ENCODE measurements at places on chromosomes 11 and 22.

GRCh38 chr11:76701294-76702040 is 30.9 kb upstream of the LRRC32 start:
- no peak for DNase-seq

DNA sequence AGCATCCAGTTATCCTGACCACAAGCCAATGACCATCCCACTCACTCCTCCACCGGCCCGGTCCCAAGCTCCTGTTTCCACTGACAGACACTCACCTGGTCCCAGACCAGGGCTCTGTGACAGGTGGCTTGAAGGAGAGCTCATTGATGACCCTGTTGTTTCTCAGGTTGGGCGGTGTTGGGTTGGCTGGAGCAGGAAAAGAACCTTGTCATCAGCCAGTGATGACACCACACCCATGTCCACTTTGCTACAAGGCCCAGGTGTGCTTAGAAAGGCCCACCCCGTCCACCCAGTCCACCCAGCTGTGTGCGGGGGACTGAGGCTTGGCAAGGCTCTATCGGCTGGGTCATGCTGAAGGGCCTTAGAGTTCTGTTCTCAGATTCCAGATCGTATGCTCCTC is 42.9 kb downstream of the GAB4 start:
- DNase-seq = no peak

DNA sequence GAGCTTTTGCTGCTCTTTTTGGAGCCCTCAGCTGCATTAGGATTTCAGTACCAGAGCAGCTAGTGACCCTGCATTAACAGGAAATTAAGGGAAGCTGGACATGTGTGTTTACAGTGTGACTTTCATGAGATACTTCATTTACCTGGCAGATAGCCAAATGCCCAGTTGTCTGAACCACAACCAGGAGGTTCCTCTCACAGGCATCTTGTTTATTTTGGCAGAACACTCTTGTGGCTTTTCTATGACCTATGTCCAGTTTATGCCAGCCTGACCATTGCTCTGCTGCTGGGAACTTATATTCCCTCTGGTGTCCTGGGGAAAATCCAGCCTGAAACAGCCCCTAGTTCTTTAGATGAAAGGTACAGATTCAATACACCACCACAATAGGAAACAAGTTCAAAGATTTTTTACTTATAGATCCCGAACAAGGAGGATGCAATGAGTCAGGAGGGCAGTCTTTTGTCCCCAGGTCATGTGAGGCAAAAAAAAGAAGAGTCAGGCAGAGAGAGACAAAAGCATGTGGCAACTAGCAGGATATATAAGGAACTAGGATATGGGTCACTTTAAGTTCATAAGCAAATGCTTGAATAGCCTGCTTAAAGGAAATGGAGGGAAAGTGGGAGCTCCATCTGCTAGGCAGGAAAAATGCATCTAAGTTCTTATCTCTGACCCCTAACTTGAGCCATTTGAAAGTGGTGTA is 379.3 kb downstream of the INSC start:
- DNase-seq = no peak

GRCh38 chr22:40449676-40450035 is 79.3 kb downstream of the SGSM3 start:
- no peak for DNase-seq

DNA sequence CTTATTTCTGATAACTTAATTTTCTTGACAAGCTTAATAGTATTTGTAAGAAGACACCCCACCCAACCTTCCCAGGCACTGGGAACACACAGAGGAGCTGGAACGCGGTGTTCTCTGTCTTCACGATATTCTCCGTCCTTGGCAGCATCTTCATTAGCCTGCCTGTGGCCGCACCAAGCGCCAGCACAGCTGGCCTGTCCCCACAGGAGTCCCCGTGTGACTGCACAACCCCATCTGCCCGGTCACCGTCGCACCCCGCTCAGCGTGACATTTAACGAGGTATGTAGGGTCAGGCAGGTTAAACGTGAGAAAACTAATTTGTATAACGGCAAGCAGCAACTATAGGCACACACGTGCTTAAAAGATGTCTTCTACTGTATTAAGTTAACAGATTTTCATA is 293.3 kb downstream of the BRD1 start:
- DNase-seq = no peak

GRCh38 chr11:111730871-111731591 is 35.2 kb downstream of the PPP2R1B start:
- no peak for DNase-seq

DNA sequence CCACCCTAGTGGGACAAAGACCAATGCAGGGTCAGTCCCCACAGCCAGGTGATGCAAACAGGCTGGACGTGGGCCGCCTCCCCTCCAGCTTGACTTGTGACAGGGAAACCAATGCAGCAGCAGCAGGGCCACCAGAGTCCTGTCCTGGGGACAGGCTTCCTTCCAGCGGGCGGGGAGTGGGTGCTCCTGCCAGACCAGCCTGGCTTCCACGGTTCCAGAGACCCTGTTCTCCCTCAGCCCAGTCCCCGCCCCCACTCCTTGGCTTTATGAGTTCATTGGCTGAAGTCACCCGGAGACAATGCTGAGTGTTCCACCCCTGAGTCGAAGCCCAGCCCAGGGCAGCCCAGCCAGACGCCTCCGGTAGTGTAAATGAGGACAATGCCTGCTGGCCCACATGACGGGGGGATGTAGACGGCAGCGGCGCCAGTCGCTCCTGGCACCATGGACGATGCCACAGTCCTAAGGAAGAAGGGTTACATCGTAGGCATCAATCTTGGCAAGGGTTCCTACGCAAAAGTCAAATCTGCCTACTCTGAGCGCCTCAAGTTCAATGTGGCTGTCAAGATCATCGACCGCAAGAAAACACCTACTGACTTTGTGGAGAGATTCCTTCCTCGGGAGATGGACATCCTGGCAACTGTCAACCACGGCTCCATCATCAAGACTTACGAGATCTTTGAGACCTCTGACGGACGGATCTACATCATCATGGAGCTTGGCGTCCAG is at the start of gene TSSK2:
Gene TSSK2, plus strand, starts transcription at position 350 of the 726 bp plus-strand sequence. Its CDS starts 92 bp downstream, at position 442.
- peak; percentile 42 for DNase-seq

DNA sequence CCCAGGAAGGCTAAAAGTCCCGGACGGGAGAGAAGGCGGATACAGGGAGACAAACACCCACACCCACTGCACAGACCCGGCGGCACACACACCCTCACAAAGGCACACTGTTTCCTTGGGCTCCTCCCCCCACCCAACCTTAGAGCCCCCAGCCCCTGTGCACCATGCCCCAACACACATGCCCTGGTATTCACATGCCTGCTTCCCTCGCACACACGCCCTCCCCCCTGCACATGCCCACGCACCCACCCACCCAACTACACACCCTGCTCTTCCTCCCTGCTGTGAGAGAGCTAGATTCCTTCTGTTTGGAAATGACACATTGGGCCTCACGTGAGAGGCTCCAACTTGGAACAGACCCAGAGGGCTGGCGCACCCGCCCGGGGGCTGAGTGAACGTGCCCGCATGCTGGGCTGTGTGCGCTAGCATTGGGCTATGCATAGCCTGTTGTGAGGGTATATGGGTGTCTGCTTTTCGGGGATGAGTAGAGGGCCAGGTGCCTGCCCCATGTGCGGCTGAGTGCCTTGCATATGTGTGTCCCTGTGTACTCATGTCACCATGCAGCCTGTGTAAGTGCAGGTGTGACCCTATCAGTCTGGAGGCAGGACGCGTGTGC is 518 bp upstream of the CHRM1 start:
- DNase-seq = no peak

- DNase-seq = no peak
These were observed 11.7 kb downstream of the CRELD2 start for GRCh38 chr22:49929994-49930575.

- DNase-seq = no peak
These were observed 19.3 kb upstream of the ARAP1 start for GRCh38 chr11:72771507-72771906.

DNA sequence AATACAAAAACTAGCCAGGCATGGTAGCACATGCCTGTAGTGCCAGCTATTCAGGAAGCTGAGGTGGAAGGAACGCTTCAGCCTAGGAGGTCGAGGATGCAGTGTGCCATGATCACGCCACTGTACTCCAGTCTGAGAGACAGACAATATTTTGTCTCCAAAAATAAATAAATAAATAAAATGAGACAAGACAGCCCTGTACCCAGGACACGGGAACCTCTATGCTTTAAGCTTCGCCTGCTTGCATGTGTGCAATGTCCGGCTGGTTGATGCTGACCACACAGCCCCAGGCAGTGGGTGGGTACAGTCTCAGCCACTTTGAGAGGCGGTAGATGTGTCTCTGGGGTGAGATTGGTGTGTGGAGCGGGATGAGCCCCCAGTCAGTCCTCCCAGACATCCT is 52.0 kb upstream of the MPEG1 start:
- no peak for DNase-seq

GRCh38 chr22:21635771-21636510 is 3.4 kb downstream of the CCDC116 start:
- DNase-seq = no peak

DNA sequence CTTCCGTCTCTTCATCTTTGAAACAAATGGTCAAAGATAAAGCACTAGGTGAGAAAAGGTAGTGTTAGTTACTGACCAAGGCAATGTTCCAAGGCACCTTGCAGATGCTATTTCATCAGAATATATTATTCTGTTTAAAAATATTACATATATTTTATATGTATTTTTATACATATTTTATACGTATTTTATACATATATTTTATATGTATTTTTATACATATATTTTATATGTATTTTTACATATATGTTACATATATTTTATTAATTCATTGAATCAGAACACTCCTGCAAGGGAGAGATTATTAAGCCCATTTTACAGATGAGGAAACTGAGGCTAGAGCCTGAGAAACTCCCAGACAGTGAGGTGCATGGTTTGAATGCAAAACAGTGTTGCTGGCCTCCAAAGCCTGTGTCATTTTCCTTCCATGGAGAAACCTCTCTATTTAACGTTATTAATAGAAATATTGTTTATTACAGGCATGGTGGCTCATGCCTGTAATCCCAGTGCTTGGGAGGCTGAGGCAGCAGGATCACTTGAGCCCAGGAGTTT is 120.6 kb upstream of the CD82 start:
- no peak for DNase-seq

GRCh38 chr11:12413141-12414052 is 36.0 kb downstream of the PARVA start:
- DNase-seq = no peak

- DNase-seq = peak; percentile 75
These were observed at the start of gene RHOG for GRCh38 chr11:3840870-3841425. Gene RHOG, minus strand, starts transcription at chr11:3840959. Its CDS starts 12,821 bp downstream, at chr11:3828138.

- DNase-seq = no peak
These were observed 29.1 kb upstream of the TMPRSS4 start for GRCh38 chr11:118047749-118048148.

DNA sequence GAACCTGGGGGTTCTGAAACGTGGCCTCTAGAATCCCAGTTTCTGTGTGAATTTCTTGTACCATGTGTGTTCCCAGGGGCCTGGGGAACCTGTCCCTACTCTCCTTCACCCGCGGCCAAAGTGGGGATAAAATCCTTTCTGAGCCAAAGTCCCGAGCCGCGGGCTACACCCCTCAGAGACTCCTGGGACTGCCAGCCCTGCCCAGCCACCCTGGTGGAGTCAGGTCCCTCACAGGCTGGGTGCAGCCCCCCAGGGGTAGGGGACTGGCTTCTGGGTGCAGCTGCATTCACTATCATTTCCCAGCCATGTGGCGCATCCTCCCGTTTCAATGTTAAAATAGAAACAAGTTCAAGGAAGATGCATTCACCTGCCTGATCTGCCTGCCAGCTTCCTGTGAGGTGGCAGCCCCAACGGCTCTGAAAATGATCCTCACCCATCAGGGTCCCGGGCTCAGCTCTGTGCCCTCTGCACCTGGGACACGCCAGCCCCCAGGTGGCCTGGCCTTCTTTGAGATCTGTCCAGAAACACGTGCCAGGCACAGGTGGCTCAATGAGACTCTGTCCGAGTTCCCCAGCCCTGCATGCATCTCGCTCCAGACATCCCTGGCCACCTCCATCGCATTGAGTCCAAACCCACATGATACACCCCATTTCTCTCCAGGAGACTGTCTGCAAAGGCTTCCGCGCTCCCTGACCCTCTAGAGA is 338.8 kb downstream of the CTTN start:
- no peak for DNase-seq

DNA sequence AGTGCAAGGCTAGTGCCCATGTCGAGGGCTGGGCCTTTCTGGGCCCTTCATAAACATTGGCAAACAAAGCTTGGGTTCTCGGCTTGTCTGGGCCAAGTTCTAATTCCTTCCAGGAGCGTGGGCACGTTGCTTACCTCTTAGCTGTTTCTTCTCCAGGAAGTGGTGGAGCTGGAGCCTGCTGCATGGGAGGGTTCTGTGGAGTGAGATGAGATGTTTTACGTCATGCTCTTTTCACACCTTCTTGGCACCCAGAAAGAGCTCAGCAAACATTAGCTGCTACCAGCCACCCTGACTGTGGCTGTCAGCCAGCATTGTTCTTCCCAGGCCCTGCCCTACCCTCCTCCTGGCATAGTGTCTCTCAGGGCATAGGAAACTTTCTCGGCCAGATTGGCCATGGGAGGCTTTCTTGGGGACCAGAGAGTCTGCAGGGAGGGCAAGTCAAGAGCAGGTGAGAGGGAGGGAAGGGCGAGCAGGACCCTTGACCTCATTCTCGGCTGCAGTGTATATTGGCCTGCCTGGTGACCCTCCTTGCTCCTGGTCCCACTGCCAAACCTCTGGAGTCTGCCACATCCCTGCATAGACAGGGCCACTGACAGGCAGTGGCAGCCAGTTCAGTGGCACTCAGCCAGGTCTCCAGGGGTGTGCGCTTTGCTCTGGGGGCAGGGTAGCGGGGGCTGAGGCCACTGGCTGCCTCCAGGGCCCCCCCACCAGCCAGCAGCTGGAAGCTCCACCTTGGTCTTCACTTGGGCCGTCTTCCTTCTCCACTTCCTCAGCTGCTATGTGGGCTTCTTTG is 98.8 kb downstream of the BCR start:
- DNase-seq = no peak

- DNase-seq = no peak
These were observed 1454.0 kb downstream of the BRD1 start for GRCh38 chr22:48373626-48374173.

DNA sequence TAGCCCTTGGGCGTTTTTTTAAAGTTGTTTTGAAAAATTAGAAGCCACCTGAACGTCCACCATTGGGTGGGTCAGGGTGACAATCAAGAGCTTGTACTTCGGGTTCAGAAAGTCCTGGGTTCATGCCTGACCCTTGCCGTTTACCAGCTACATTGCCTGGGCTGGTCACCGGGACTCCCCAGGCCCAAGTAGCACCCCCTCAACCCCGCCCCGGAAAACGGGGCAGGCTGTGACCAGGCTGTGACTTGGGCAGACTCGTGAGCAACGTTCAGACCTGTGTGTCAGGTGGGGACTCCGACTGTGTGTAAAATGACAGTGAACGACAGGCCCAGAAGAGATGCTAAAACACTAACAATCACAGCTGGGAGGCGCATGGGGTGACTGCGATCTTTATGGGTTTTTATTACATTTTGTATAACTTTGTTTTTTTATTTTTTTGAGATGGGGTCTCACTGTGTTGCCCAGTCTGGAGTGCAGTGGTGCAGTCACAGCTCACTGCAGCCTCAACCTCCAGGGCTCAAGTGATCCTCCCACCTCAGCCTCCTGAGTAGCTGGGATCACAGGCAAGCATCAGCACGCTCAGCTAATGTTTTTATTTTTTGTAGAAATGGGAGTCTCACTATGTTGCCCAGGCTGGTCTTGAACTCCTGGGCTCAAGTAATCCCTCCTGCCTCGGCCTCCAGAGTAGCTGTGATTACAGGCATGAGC is 56.8 kb downstream of the TRMU start:
- DNase-seq = no peak

- DNase-seq = no peak
These were observed 69.3 kb downstream of the KCNC1 start for GRCh38 chr11:17803754-17804334.
